ENCODE measurements at places on chromosomes 5 and 9.

DNA sequence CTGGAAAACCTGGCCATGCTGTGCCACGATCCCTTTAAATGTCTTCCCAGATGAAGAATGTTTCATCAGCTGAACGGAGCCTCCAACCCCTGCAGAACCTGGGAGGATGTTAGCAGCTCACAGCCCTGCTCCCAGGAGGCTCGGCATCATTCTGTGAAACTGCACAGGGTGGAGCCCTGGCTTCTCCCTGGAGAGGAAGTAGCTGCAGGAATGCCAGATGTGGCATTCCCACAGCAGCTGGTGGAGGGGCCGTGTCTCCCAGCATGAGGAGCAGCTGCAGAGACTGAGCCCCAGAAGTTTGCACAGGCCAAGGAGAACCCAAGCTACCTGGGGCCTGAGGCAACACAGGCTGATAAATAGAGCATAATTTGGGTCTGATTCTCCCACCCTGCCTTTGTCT is 165.8 kb upstream of the MAP3K1 start:
- DNase-seq = no peak

GRCh38 chr5:42057254-42057690 is 132.2 kb downstream of the FBXO4 start:
- DNase-seq = no peak

DNA sequence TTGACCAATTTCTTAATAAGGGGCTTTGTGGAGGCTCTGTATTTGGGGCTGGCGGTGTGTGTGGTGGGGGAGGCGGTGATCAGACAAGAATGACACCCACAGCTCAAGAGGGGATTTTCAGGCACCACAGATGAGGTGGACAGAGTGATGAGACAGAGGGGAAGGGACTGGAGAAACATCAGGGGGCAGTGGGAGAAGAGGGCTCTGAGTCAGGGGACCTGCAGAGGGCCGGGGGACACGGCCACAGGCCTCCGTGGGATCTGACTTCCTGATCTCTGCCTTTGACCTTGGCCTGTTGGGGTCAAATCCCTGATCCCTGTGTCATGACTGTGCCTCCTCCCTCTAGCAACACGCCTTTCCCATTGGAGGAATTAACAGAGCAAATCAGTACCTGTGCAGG is 197.7 kb downstream of the C9orf50 start:
- no peak for DNase-seq

DNA sequence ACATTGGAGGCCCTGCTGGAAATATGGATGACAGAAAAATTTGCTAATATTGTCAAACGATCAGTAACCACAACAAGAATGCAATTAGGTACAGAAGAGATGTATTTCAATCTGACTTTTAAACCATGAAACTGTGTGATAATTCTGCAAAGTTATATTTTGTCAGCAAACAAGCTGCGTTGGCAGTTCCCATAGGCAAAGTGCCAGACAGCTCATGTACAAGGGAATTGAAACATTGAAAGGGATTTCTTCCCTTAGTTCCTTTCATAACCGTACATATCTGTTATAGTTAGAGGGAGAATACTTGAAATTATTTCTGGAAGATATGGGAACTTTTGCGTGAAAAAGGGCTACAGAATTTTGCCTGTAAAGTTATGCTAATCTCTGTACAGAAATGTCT is 419.4 kb upstream of the PTGER4 start:
- peak; percentile 30 for DNase-seq

- DNase-seq = peak; percentile 81
These were observed 151.2 kb downstream of the TTC39B start for GRCh38 chr9:15155826-15156225.

- DNase-seq = no peak
These were observed 4.2 kb downstream of the SOHLH1 start for GRCh38 chr9:135695036-135695435.

DNA sequence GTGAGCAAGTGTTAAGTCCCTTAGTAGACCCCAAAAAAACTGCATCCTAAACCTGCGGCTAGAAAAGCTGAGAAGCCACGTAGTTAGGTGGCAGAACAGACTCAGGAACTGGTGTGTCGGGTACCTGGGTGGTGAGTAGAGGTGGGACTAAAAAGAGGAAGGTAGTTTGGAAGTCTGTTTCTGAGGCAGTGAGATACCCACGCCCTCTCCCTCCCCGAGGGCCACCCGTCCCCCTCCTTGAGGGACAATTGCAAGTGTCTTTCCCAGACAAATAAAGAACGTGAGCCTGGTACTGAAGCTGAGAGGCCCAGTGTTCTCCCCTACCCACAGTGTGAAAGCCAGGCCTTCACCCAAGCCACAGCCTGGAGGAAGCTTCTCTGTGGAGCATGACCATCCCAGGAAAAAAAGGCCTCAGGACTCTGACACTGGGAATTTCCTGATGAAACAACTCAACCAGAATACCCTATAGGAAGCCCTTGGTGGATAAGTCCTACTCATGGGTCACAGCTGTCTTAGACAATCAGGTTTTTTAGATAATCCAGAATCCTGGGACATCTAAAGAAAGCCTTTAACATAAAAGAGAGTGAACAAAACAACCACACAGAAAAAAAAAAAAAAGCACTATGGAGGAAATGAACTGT is 7.0 kb upstream of the CD74 start:
- DNase-seq = no peak

DNA sequence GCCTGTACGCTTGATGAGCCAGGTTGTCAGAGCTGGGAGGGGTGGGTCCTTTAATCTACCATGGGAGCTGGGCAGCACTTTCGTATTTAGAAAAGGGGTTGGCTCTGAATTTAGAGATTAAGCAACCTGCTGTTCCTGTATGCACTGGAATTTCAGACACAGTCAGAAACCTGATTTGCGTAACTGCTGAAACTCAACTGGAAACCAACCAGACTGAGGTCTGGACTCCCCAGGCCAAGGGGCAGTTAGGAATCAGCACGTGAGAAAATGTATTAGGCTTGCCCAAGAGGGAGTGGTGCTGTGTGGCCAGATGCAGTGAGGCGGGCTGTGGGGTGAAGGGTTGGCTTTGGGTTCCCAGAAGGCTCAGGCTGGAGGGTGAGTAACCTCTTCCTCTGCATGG is 235.0 kb downstream of the GOLPH3 start:
- no peak for DNase-seq

GRCh38 chr5:135052511-135053145 is 18.6 kb upstream of the PITX1 start:
- DNase-seq = no peak

DNA sequence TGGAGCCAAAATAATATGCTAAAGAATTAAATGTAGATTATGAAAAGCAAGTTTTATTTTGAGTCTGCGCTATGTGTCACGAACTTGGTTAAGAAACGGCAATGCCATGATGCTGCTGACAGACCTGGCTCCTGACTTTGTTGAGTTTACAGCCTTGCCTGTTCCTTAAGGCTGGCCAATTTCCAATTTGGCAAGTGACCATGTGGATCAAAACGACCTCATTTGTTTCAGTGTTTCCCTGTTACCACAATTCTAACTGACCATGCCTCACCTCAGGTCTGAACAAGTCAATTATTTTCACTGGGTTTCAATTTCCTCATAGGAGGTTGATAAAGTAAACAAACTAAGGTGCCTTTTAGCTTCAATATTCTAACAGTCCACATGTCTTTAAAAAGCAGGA is 461.4 kb downstream of the ZNF608 start:
- no peak for DNase-seq

GRCh38 chr9:20984506-20984905 is 46.9 kb downstream of the HACD4 start:
- DNase-seq = no peak

DNA sequence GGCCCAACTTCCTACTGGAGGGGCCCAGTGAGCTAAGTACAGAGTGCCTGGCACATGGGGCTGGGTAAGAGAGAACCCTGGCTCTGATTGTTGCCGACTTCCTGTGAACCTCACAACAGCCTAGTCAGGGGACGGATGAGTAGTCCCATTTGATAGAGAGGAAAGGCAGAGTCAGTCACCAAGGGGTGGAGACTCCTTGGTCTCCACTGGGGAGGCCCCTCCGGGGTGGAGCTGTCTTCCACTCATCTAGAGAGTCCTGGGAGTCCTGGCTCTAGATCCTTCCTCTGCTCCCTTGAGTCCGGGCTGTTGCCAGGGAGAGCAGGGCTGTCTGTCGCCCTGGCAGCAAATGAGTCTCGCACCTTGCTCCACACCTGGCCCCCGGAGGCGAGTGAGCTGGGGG is 8.0 kb downstream of the GRK6 start:
- no peak for DNase-seq

- no peak for DNase-seq
These were observed 402.5 kb downstream of the EFNA5 start for GRCh38 chr5:107268241-107268640.

All from femur (tissue), 1 donor.